Fibroblast of the conjunctiva (primary cell): ENCODE measurements at places on chromosomes 2 and 18.

DNA sequence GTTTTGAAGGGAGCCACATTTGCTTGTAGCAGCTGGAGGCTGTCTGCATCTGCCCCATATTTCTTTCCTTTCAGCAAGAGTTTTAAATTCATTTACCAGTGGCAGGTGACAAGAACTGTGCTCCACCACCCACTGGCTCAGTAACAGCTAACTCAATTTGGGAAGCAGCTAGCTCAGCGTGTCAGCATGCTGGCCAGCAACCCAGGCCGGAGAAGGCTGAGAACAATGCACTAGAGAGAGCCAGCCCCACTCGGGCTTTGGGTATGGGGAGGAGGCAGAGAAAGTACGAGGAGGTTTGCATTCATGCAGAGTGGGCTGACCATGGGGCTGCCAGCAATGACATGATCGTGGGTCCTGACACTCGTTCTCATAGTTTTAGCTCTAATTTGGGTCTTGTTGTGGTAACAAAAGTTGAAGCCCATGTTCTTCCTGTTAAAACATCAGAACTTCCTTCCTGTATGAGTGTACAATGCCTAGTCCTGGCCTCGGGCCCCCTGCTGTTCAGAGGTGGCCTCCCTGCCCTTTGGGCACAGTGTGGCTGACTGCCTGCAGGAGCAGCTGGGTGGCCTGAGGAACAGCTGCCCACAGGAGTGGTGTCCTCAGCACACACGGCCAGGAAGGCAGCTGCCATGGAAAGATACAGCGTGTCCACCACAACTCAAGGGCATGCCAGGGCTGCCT lies 23.0 kb downstream of the CDC42EP3 start:
- no peak for DNase-seq

- no peak for DNase-seq
These were observed 132.1 kb downstream of the NFATC1 start for GRCh38 chr18:79527656-79528315.

DNA sequence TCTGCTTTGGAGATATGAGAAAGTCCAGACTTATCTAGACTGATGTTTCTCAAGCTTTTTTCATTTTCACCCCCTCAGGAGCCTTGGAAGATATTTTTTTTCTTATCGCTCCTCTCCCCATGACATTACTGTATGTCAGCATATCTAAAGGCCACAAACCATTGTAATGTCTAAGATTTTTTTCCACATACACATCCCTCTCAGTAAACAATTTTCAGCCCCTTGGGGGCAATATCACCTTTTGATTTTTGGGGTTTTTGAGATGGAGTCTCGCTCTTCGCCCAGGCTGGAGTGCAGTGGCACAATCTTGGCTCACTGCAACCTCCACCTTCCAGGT lies 60.3 kb upstream of the REL start:
- DNase-seq: no peak

GRCh38 chr2:188569431-188570165 lies 277.9 kb downstream of the GULP1 start:
- no peak for DNase-seq

DNA sequence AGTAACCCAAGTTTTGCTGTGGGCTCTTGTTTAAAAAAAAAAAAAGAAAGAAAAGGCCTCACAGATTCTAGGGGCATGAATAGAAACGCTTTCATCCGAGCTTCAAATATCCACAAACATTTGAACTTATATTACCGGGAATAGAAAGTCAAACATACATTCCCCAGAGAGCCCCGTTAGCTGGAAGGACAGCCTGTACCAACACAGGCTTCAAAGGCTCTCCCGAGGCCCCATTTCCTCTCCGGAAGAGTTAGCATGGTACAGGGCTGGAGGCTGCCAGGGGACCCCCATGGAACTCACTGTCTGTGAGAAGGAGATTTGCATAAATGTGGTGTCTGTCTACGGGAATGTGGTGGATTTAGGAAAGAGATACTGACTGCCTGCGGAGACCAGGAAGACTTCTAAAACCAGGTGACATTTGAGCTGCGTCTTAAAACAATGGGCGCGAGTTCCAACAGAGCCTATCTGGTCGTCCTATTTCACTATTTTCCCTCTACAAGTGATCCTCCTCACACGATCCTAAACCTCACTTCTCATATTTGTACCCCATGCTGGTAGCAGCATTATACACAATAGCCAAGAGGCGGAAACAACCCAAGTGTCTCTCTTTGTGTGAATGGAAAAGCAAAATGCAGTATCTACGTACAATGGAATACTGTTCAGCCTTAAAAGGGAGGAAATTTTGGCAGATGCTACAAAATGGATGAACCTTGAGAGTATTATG lies 820 bp upstream of the MATN3 start:
- DNase-seq: no peak

GRCh38 chr2:18703555-18703954 lies 114.2 kb upstream of the NT5C1B start:
- no peak for DNase-seq

DNA sequence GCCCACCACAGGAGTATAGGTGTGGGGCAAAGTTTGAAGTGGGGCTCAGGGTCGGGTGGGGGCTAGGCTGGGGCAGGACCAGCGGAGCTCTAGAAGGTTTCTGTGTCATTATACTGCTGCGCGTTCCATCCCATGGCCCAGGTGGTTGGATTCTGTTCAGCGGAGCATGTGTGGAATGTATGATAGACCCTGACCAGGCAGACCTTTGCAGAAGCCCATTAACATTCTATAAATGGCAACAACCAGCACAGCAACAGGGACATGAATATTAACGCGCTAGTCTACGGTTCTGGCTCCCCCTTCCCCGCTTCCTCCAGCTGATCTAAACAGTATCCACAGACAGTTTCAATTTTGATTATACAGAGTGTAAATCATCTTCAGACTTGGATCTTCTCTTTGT lies 4.1 kb upstream of the PRKCE start:
- no peak for DNase-seq

- DNase-seq: no peak
These were observed 82.8 kb upstream of the MAP4K3 start for GRCh38 chr2:39519886-39520285.

DNA sequence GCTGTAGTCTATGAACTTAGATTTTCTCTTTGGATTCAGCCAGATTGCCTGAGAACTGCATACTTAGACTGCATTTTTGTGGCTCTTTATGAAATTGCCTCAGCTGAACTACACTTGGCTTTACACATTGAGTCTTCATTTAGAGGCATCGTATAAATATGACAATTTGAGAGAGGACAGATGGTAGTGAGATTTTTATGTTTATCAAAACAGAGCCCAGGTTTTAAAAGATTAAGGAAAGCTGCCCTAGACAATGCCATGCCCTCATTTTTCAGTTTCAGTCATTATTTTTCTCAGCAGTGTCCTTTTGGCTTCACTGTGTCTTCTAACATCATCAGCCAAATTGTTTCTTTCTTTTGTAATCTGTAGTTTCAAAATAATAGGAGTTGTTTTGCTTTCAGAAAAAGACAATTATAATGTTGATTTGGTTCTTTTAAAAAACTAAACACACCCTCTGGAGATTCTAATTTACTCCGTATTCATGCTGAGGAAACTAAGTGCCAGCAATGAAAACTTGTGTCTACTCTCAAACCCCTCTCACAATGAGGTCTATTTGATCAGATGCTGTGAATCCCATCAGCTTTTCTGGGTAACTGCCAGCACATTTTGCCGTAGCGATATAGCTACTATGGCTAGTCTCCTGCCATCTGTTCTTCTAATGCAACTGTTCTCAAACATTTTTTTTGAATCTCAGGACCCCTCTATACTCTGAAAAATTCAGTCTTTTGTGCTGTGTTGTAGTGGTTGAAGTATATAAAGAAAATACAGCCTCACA lies 46.2 kb downstream of the TWSG1 start:
- peak; percentile 13 for DNase-seq

DNA sequence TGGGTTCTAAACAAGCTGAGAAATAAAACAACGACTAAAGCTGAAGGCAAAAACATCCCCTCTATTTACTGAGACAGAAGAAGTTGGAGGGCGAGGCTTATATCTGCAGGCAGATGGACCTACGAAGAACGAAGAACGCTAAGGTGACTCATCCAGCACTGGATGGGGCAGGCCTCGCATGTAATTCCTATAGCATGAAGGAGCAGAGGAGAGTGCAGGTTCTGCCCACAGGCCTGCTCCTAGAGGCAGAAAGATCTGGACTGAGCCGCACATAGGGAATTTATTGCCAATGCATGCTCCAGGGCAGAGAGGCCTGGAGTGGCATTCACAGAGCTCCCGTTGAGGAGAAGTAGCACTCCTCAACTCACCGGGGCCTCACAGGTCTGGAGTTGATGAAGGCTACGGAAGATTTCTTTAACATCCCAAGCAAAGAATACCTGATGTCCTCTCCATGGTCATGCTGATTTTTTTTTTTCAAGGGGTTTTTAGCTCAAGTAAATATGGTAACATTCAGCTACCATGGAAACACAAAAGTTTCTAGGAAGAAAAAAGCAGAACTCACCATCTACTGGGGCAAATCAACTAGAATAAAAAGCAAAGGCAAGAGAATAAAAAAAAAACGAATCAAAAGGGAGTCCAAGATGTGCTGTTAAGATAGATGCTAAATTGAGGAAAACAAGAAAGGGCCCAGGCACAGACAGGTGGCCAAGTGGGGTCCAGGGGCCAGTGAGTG lies 10.4 kb upstream of the METTL21A start:
- no peak for DNase-seq

DNA sequence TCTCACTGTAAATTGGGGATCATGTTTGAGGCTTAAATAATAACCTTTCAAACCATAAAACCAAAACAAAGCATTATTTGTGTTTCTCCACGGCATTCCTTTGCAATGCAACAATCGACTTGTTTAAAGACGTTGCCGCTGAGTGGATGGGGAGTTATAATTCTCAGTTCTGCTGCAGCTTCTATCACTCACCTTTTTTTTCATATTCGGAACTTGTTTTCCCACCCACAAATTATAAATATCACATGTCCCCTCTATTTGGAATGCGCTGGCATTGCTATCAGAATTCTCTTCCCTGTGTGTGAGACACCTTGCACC lies 372.8 kb upstream of the SMIM21 start:
- DNase-seq: no peak

GRCh38 chr18:55365342-55365741 lies 222.7 kb downstream of the TCF4 start:
- DNase-seq: no peak

- DNase-seq: no peak
These were observed 232.1 kb upstream of the NT5C1B start for GRCh38 chr2:18821431-18821830.

DNA sequence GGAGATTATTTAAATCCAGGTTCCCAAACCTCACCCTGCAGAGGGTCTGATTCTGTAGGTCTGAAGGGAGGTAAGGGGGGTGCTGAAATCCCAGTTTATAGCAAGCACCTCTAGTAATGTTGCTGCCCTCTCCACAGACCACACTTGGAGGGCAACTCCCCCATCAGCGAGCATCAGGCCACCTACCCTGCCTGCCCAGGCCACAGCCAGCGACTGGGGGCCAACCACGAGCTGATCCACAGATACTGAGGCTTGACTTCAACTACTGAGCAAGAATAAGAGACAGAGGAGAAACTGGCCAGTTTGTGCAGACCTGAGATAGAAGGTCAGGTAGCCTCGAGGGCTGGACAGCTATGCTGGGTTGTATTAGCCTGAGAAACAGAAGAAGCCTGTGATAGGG lies 36.3 kb upstream of the LBH start:
- DNase-seq: no peak

- DNase-seq: peak; percentile 66
These were observed 37.5 kb downstream of the ACVR1 start for GRCh38 chr2:157838442-157839161.

DNA sequence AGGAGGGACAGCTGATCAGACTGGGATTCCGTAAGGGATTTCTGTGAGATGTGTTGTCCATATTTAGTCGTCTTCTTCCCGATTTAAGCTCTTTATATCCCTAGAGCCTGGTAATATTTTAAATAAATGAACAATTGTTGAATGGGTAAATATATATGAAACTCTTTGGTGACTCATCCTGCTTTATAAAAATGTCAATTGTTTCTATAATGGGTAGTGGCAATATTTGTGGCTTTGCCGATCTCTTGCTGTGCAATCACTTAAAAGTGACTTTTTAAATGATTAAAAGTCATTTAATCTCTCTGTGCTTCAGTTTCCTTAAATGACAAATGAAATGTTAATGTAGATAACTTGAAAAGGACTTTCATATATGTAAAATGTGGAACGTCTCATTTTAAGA lies 339.2 kb downstream of the RNF144A start:
- DNase-seq: no peak

DNA sequence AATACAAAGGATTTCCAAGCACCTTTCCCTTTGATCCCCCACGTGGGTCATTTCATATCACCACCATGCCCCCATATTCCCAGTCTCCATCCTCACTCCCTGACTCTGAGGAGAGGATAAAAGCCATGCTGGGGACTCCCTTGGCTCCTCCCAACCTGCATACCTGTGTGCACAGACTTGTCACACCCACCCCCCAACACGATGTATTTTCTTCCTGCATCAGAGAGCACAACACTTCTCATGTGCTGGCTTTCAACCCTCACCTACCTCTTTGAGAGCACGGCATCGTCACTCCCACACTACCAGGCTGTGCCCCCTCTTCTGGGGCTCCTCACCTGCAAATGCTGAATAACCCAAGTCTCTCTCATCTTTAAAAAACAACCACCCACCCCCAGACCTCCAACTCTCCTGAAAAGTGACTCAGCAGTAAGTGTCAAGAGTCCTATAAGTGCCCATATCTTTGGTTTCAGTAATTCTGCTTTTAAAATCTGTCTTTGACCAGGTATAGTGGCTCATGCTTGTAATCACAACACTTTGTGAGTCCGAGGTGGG lies 53.1 kb downstream of the AP1S3 start:
- no peak for DNase-seq

DNA sequence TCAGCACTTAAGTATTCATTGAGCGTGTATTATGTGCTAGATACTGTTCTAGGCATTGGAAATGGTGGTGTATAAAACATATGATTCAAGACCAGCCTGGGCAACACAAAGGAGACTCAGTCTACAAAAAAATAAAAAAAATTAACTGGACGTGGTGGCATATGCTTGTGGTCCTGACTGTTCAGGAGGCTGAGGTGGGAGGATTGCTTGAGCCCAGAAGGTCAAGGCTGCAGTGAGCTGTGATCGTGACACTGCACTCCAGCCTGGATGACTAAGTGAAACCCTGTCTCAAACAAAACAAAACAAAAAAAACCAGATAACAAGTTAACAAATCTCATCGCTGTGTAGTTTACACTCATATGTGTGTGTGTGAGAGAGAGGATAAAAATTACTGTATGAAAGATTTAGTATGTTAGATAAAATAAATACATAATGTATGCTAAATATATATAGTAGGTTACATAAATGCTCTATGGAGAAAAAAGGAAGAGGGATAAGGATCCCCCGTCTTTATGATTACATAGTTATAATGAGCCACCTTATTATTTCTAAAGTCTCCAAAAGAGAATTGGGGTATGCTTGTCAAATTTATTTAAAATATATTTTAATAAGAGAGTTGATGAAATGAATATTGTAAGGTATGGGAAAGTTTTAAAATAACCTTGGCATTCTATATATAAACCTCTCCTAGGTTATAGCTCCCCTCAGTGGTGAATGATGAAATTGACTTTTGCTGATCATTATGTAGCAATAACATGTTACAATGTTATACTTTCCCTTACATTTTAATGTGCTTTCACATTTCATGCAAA lies 69.2 kb downstream of the EHBP1 start:
- no peak for DNase-seq

- no peak for DNase-seq
These were observed 350.0 kb downstream of the AKAIN1 start for GRCh38 chr18:4847056-4847455.
